Bronchial epithelial cell (primary cell): ENCODE measurements at places on chromosomes 3 and 15.
A peak's percentile ranks its signal among the peaks of the same experiment; 100 is the strongest.

DNA sequence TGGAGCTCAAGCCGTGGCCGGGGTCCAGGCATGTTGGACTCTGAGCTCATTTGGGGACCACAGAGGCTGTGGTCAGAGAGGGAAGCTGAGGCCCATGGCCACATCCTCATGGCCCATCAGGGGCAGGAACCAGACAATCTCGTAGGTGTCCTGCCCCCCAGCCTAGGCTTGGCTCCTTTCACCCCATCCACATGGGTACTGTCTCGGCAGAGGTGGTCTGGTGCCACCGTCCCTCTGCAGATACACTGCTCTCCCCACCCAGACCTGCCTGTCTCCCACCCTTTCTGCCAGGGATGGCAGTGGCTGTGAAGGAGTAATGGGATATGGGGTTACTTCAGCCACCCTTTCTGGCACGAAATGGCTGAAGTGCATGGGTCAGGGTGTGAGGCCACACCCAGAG lies 7.9 kb downstream of the PRSS50 start:
- DNase-seq = no peak

- DNase-seq = peak; percentile 25
Measured at GRCh38 chr3:141050576-141051442, at the start of gene SPSB4. Gene SPSB4, plus strand, starts transcription at chr3:141051347. Its CDS starts 14,758 bp downstream, at chr3:141066105.

DNA sequence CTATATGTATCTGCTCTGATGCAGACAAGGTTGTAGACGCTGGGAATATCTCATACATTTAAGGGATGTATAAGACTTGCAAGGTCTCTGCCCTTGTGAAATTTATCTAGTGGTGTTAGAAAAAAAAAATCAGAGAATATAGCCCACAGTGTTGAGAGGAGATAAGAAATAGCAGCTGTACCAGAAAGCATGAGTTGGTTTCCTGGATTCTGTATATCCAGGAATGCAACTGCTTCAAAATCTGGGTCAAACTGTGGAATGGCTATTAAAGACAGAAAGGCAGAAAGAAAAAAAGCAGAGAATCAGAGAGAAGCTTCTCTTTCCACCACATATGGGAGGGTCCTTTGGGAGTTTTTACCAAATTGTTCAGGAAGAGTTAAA lies 1.5 kb upstream of the TMEM212 start:
- no peak for DNase-seq

DNA sequence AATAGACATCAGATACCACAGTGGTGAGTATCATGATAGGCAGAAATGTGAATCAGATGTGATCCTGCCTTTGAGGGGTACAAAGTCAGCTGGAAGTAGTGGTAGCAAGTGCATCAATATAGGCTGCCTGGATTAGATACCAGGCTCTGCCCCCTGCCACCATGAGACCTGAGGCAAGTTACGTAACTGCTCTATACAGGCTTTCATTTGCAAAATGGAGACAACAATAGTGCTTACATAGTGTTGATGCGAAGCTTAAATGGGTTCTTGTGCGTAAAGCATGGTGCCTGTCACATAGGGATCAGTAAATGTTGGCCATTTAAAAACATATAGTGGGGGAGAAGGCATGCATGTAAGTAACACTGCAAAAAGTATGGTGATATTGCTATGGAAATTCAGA lies 158.0 kb downstream of the RYR3 start:
- no peak for DNase-seq

DNA sequence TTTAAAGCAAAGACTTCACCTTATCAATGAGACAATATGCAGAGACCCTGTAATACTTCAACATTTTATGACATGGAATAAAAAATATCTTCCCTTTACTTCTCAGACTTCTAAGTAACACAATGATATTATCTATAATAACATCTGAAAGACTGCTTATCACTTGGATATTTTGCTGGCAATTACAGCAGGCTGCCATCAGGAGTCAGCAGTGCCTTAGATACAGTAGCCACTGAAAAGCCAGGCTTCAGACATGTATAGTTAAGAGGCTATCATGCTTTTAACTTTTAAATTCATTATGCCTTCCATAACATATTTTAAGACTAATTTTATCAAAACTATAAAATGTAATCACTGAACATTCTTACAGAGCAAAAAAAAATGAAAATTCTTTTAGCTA lies 227.5 kb downstream of the NEK10 start:
- DNase-seq = no peak

DNA sequence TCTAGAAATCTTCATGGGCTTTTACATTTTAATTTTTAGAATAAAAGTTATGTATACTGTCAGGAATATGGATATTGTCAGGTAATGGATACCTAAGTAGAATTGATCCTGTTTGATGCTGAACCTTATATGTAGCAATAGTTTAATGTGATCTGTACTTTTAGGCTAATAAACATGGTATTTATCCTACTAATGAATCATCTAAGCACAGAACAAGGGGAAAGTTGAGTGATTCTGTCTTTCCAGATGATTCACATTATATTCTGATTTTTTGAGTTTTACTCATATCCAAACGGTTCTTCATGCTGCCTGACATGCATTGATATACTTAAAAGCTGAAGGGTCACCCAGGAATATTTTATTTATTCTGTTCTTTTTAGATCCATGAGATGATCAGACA lies 34.5 kb downstream of the FANCI start:
- peak; percentile 2 for DNase-seq

DNA sequence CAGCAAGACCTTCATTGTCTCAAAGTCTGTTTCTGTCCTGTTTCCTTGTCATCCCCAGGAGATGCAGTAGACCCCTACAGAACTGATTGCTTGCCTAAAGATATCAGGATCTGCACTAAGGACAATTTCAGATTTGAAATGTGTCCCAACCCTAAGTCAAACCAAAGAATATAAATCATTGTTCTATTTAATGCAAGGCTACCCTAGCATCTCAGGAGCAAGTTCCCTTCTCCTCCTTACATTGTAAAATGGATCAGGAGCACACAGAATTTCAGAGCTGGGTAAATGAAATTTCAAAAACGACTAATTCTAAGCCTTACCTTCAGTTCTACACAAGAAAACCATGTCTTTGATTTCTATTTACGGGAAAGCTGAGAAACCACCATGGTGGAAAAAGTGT lies 360.9 kb upstream of the KCNH8 start:
- no peak for DNase-seq

DNA sequence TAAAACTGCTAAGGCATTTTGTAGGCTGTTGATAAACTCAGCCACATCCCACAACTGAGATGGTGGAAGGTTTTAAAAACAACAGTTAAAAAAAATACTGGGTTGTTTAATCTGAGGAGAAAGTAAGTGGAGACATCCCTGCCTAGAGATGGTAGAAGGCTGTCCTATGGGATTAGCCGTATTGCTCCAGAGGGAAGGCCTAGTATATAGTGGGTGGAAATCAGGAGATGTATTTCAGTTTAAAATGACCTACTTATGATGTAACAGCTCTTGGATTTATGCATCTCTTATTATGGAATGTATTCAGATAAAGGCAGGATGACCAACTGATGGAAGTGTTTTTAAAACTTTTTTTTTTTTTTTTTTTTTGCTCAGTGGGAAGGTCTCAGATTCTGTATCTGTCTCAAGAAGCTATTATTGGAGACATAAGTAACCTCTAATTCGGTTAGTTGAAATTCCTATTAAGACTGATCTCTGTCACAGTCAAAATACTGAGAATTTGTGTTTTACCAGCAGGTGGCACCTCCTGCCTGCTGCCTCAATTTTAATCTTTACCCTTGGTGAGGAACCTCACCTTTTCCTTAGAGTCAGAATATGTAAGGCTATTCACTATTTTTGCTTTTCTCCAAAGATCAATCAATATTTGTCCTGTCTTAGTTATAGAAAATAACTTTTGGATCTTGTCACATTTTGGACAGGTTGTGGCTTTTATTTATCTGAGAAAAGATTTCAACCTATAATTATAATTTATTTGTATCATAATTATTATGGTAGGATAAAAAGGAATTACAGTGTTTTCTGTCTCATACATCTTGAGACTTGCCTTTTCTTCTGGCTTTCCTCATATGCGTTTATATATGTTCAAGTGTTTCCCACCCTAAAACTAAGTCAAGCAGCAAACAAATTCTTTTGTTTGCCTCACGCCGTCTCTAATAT lies 63.0 kb downstream of the VPS8 start:
- DNase-seq = peak; percentile 36

GRCh38 chr3:178169421-178169820 lies 366.8 kb upstream of the KCNMB2 start:
- DNase-seq = no peak

GRCh38 chr15:100075229-100075628 lies 266.5 kb downstream of the ADAMTS17 start:
- no peak for DNase-seq

DNA sequence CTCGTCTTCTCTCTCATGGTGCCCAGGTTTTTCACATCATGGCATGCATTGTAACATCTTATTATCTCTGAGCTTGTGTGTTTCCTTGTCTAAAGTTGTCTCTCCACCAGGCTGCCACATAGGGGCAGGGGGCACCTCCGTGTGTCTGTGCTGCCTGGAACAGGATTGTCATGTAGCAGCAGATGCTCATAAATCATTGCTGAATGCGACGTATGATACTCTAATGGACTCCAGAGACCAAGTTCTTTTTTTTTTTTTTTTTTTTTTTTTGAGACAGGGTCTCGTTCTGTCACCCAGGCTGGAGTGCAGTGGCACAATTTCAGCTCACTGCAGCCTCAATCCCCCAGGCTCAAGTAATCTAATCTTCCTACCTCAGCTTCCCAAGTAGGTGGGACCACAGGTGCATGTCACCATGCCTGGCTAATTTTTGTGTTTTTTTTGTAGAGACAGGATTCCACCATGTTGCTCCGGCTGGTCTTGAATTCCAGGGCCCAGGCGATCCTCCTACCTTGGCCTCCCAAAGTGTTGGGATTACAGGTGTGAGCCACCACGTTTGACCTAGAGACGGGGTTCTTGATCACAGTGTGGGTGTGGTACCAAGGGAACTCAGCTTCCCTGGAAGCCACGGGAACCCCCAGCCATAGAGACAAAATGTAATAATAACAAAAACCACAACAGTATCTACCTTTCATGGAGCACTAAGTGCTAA lies 4.7 kb upstream of the DNASE1L3 start:
- DNase-seq = no peak

DNA sequence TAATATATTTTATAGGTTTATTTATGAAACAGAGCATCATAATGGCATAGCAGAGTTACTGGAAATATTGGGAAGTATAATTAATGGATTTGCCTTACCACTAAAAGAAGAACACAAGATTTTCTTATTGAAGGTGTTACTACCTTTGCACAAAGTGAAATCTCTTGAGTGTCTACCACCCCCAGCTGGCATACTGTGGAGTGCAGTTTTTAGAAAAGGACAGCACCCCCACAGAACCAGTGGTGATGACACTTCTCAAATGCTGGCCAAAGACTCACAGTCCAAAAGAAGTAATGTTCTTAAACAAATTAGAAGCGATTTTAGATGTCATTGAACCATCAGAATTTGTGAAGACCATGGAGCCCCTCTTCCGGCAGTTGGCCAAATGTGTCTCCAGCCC lies 58.1 kb downstream of the DNAH1 start:
- no peak for DNase-seq

DNA sequence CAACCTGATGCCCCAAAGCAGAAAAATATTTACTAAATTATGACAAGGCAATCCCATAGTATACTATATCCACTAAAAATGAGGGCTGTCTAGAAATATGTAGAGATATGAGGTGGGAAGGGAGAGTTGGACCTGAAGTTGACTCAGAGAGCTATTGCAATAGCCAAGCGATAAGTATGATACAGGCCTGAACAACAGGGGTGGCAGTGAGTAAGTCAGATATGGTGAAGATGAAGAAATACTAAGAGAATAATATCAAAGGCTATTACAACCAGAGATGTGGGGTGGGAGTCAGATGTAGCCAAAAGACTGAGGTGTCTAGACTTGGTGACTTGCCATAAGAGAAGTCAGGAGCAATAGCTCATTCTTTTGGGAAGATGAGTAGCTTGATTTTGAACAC lies 9.2 kb downstream of the HSPBAP1 start:
- DNase-seq = peak; percentile 93

GRCh38 chr3:184005941-184006507 lies 11.7 kb downstream of the ABCC5 start:
- DNase-seq = peak; percentile 96

DNA sequence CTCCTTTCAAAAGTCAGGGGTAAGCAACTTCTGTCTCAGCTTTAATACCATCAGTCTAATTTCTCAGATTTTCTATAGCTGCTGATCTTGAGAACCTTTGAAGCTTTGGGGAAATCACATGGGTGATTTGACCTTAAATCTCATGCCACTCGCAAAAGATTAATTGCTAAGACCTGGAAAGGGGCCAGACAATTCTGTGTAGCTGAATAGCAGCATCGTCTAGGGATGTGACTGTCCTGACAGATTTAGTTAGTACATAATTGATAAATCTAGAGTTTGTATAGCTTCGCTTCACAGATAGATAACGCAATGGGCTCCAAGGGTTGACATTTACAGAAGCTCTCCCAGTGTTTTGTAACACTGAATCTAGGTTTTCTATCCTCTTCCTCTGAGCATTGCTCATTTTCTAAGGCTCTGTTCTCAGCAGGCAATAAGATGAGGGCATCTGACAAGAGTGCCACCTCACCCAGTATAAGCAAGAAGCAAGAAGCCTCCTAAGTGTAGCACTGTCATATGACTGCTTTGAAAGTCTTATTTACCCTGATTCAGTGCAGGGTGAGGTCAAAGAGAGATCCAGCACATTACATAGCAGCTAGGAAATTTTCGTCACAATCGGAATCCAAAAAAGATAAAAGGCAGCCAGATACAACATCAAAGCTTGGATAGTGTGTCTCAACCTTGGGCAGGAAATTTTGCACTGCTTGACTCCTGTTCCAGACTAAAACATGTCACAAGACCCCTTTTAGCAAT lies 47.7 kb upstream of the DUT start:
- no peak for DNase-seq

DNA sequence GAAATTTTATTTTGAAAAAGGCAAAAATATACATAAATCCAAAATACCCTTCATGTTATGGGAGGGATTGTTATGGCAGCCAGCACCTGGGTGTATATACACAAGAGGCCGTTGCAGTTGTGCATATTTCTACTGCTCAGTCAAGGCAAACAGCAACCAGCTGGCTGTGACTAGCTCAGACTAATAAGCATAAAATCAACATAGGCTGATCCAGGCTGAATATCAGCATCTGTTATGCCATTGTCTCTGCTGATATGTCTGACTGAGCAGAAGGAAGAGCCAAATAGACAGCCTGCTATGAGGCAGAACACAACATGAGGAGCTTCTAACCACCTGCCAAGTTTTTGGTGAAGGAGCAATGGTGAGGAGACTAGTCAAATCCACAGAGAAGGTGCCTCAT lies 457.5 kb upstream of the ALCAM start:
- peak; percentile 81 for DNase-seq

GRCh38 chr15:78995921-78996893 lies 51.4 kb upstream of the CTSH start:
- no peak for DNase-seq

DNA sequence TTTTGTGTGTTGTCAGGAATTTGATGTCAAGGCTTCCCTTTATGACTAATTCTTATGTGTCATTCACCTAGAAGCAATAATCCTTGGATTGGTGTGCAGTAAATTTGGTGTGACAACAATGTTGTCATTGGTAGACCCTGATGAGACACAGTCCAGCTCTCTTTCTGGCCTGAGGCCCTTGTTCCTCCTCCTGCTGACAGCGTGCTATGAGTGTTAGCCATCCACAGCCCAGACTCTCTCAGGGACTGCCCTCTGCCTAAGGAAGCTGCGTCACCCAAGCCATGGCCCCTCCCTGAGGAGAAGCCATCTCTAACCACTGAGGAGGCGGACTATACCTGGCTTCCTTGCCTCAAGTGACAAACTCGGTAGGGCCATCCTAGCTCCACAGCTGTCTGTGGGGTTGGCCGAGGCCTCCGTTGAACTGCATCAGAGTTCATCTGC lies 13.3 kb upstream of the TM4SF1 start:
- peak; percentile 92 for DNase-seq

GRCh38 chr3:169809230-169809795 lies 3.4 kb upstream of the LRRIQ4 start:
- DNase-seq = no peak
